ENCODE measurements at places on chromosomes 7 and 10. TPM values are rescaled to one million over a fixed set of nuclear protein-coding genes. Genes with fewer than 3 reads are reported as not detected.

- no peak for DNase-seq
Measured at GRCh38 chr7:149161241-149161848, 14.1 kb downstream of the ZNF398 start.

- DNase-seq: no peak
Measured at GRCh38 chr10:26621889-26622711, 75.4 kb upstream of the PDSS1 start.

DNA sequence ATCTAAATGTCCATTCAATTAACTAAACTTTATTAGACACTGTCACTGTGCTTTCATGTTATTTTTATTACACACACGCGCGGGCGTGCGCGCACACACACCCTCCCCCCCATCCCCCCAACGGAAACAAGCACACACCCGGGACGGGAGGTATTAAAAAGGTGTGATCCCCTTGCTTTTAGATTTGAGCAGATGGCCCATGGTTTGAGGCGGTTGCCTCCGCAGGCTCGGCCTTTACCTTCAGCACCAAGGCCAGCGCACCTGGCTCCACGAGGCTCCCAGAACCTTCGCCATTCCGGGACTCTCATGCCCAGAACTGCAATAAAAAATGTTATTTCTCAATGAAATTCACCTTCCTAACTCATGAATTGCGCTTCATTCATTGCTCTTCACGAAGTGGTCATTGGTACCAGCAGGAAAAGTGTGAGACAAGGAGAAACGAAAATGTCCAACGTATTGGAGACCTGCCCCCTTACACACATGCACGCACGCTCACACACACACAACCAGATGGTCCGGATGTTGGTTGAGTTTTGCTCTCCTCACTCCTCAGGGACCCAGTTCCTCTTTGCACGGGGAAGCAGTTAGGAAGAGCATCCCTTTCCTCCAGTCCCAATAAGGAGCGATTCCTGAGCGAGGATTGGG is 20.8 kb upstream of the PTF1A start:
- no peak for DNase-seq

GRCh38 chr7:8443576-8444467 is 10.4 kb downstream of the NXPH1 start:
- no peak for DNase-seq

DNA sequence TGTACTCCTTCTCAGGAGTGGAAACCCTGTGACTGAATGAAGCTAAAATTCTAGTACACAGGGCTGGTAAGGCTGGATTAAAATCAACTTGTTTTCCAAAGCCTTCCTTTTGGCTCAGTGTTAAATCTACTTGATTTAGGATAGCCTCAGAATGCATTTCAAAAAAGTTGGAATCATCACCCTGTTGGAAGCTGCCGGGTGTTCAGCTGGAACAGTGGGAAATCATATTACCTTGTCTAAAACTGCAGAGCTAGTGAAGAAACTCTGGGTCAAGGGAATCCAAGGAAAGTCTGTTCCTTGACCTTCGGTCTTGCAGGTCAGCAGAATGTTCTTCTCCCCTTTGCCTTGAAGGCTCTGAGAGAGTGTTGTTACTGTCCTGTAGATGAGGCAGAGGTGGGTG is 252.1 kb upstream of the INHBA start:
- no peak for DNase-seq

- DNase-seq: no peak
Measured at GRCh38 chr10:120286280-120286679, 170.7 kb upstream of the PLPP4 start.

GRCh38 chr7:154844499-154844898 is 158.4 kb downstream of the PAXIP1 start:
- DNase-seq: no peak

GRCh38 chr10:94183666-94184264 is 179.0 kb downstream of the NOC3L start:
- no peak for DNase-seq

GRCh38 chr7:135236727-135237126 is 3.1 kb downstream of the STRA8 start:
- DNase-seq: no peak

- DNase-seq: no peak
Measured at GRCh38 chr10:60073781-60074656, 167.7 kb upstream of the CCDC6 start.

GRCh38 chr10:98608411-98608810 is 161.7 kb upstream of the HPS1 start:
- no peak for DNase-seq

DNA sequence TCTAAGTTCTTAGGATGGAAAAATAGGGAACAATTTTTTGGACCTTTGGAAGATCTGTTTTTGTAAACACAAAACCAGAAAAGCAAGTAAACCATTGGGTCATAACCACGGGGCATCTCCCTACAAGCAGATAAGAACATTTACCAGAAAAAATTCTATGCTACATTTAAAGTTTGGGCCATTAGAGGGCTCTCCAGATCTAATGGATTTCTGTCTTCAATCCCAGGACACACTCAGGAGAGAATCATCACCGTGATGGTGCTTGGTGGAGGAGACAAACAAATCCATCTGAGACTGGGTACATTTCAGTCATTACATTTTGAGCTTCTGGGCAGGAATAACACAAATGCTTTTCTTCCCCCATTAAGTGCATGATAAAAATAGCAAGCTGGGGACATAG is 178.4 kb upstream of the TARP start:
- DNase-seq: peak; percentile 10

- DNase-seq: no peak
Measured at GRCh38 chr7:136555933-136556332, 312.5 kb upstream of the CHRM2 start.

DNA sequence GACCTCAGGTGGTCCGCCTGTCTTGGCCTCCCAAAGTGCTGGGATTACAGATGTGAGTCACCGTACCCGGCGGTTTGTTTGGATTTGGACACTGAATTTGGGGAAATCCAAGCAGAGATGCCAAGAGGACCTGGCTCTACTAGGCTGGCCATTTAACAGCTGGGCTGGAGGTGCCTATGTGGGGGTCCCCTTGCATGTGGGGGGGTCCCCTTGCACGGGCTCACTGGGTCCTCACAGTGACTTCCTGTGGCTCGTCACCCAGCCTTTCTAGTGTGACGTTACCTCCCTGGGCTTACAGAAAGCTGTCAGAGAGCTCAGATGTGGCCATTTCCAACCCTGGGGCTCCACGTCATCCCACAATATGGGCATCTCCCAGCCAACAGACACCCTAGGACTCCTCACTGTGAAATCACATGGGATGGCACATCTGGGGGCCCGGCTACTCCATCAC is 49.3 kb upstream of the GNA12 start:
- DNase-seq: no peak

- DNase-seq: no peak
Measured at GRCh38 chr7:116193329-116194087, 16.8 kb upstream of the TES start.

Gene HTR7
- total RNA-seq: 32.2 TPM

Gene PAX4
- total RNA-seq: not detected

Gene SLC13A4
- total RNA-seq: 0.30 TPM

Gene YWHAG
- total RNA-seq: 170 TPM
